SJSA1 (cell line): ENCODE measurements at places on chromosomes 5 and 9. TPM values are rescaled to one million over a fixed set of nuclear protein-coding genes. Genes with fewer than 3 reads are reported as not detected.

Gene ADRA1B
- 2.8 and 4.4 TPM in 2 replicates for total RNA-seq

DNA sequence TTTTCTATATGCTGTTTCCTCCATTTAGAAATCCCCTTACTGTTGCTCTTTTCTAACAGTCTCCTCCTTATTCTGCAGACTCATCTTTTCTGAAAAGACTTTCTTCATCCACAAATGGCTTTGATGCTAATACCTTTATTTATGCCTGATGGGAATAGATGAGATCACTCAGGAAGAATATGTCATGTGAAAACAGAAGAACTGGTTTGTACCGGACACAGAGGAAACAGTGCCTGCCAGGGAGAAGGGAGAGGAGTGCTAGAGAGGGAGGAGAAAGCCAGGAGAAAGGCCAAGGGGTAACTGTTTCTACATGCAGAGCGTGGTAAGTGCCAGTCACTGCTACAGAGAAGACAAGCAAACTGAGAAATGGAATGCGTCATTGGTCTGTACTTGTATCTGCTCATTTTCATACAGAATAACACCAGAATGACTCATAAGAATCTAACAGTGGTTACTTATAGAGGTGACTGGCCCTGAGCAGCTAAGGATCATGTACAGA is 45.9 kb upstream of the PJA2 start:
- H3K4me1 ChIP-seq, result peaks cover 6% of the 10 kb centered on the region
- H3K27ac ChIP-seq, result no peak overlapping the region
- peak; percentile 51 for DNase-seq
- H3K4me3 ChIP-seq, result no peak overlapping the region
- H3K36me3 ChIP-seq, result no peaks in the 10 kb centered on the region
- H3K27me3 ChIP-seq, result no peaks in the 10 kb centered on the region

- no peak overlapping the region for H3K27ac ChIP-seq
- H3K4me1 ChIP-seq, result no peaks in the 10 kb centered on the region
- no peaks in the 10 kb centered on the region for H3K36me3 ChIP-seq
- no peaks in the 10 kb centered on the region for H3K27me3 ChIP-seq
- DNase-seq, result no peak
- H3K4me3 ChIP-seq, result no peak overlapping the region
Observed at GRCh38 chr9:79257228-79257781, 314.5 kb upstream of the TLE4 start.

GRCh38 chr5:90700299-90700698 is 141.7 kb downstream of the ADGRV1 start:
- no peaks in the 10 kb centered on the region for H3K27me3 ChIP-seq
- H3K36me3 ChIP-seq, result no peaks in the 10 kb centered on the region
- DNase-seq, result no peak
- no peak overlapping the region for H3K4me3 ChIP-seq
- H3K27ac ChIP-seq, result no peak overlapping the region
- no peaks in the 10 kb centered on the region for H3K4me1 ChIP-seq

GRCh38 chr5:178119915-178120606 is 6.7 kb downstream of the N4BP3 start:
- no peaks in the 10 kb centered on the region for H3K4me1 ChIP-seq
- H3K27ac ChIP-seq, result no peak overlapping the region
- H3K27me3 ChIP-seq, result peaks cover 16% of the 10 kb centered on the region
- H3K4me3 ChIP-seq, result no peak overlapping the region

Gene PRDM12
- total RNA-seq, result not detected in 2 replicates

Gene TTC39B
- total RNA-seq, result 2.7 and 5.9 TPM in 2 replicates

Gene PLPPR1
- total RNA-seq, result not detected in 2 replicates

Gene MARVELD2
- 0.13 and 0.16 TPM in 2 replicates for total RNA-seq

GRCh38 chr5:54547711-54548250 is 30.2 kb downstream of the SNX18 start:
- no peak for DNase-seq
- no peak overlapping the region for H3K27ac ChIP-seq
- H3K4me1 ChIP-seq, result no peaks in the 10 kb centered on the region
- no peak overlapping the region for H3K4me3 ChIP-seq
- no peaks in the 10 kb centered on the region for H3K27me3 ChIP-seq

Gene PCDHGA7
- total RNA-seq, result 0.82 and 0.91 TPM in 2 replicates

Gene TMOD1
- total RNA-seq, result not detected in 2 replicates
